ENCODE measurements at places on chromosomes 2 and 18.

GRCh38 chr18:32299484-32299883 lies 109.6 kb downstream of the MEP1B start:
- DNase-seq, result no peak

DNA sequence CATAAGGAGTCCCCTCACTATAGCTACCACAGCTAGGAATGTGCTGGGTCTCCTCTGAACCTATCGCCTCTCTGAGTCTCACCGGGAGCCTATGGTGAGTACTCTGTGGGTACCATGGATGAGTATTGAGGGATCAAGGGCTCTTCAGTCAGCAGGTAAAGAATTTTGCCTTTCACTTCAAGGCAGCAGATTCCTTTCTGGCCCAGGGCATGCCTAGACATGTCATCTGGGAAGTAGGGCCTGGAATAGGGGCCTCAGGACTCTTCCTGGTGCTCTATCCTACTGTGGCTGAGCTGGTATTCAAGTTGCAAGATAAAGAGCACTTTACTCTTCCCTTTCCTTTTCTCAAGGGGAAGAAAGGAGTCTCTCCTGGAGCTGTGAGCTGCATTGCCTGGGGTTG lies 85.6 kb upstream of the LHCGR start:
- DNase-seq, result no peak

- no peak for DNase-seq
Measured at GRCh38 chr2:60976875-60977561, 40.5 kb upstream of the PEX13 start.

- no peak for DNase-seq
Measured at GRCh38 chr2:206144383-206144782, 14.9 kb downstream of the NDUFS1 start.

GRCh38 chr18:41618147-41618546 lies 336.9 kb upstream of the PIK3C3 start:
- no peak for DNase-seq

- no peak for DNase-seq
Measured at GRCh38 chr2:76639171-76639680, 883.0 kb downstream of the LRRTM4 start.
